Epithelial cell of proximal tubule (primary cell): ENCODE measurements at places on chromosomes 12 and 14. TPM values are rescaled to one million over a fixed set of nuclear protein-coding genes. Genes with fewer than 3 reads are reported as not detected.
A peak's percentile ranks its signal among the peaks of the same experiment; 100 is the strongest.

Gene TAS2R8
- total RNA-seq, result not detected in 2 replicates

Gene NAB2
- total RNA-seq, result 15.9 and 24.4 TPM in 2 replicates

Gene SYCP3
- total RNA-seq, result under 0.01 TPM in 1 of 2 replicates, not detected in the other

Gene JPH4
- total RNA-seq, result 0.06 TPM in 1 of 2 replicates, not detected in the other

Gene SLCO1B3
- total RNA-seq, result not detected in 2 replicates

Gene LRRC10
- not detected in 2 replicates for total RNA-seq

Gene TAS2R9
- total RNA-seq, result not detected in 2 replicates

Gene MIP
- not detected in 2 replicates for total RNA-seq

Gene LRP1
- 0.72 and 8.9 TPM in 2 replicates for total RNA-seq

Gene KCNK13
- total RNA-seq, result 0.12 and 0.22 TPM in 2 replicates

Gene ITGA5
- total RNA-seq, result 84.4 and 116 TPM in 2 replicates

DNA sequence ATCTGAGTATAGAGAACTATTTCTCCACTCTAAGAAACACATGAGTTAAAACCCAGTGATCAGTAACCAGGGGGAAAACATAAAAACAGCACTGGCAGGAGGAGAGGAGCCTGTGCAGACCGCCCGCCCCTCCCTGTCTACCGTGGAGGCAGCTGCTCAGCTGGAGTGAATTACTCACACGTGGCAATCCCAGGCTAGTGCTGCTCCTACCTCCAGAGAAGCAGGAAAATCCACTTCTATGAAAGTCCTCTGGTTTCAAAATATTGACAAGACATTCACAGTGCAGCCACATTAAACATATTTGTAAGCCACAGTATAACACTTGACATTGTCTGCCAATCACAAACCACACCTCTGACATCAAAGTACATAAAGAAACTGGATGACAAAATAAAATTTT lies 16.7 kb downstream of the TMEM132D start:
- DNase-seq, result no peak

- no peak for DNase-seq
Observed at GRCh38 chr12:122862872-122863701, 27.8 kb downstream of the HIP1R start.

GRCh38 chr14:90809530-90810312 lies 6.5 kb downstream of the TTC7B start:
- no peak for DNase-seq

DNA sequence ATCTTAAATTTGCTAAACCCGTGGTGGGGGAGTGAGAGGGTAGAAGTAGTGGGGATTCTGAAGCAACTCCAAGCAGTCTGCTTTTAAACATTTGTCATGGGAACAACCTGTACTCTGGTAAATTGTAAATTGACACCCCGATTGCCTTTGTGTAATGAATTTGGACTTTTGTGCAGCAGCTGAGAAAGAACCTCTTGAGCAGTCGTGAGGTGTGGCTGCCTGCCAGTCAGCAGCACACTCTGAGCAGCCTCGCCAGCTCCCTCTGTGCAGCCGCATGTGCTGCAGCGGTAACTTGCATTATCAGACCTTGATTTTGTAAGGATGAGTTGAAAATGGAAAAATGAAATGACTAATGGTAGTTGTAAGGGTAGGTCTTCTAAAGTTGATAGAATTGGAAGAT lies 74.3 kb downstream of the SUSD6 start:
- no peak for DNase-seq

- DNase-seq, result no peak
Observed at GRCh38 chr14:97336179-97336578, 539.0 kb downstream of the VRK1 start.

DNA sequence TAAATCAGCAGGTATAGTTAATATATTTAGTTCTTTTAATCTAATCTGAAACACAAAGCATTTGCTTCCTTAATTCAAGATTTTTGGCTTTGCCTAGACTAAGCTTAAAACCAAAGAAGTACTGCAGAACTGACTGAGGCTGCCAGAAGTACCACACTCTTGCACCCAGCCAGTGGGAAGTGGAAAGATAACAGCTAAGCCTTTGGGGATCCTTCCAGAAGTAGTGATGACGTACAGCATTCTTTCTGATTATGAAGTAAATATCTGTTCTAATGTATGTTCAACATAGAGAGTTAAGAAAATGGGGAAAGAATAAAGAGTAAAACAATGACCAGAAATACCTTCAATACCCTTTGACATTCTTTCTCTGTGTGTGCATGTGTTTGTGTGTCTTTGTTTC lies 19.3 kb downstream of the NTF3 start:
- DNase-seq, result no peak

DNA sequence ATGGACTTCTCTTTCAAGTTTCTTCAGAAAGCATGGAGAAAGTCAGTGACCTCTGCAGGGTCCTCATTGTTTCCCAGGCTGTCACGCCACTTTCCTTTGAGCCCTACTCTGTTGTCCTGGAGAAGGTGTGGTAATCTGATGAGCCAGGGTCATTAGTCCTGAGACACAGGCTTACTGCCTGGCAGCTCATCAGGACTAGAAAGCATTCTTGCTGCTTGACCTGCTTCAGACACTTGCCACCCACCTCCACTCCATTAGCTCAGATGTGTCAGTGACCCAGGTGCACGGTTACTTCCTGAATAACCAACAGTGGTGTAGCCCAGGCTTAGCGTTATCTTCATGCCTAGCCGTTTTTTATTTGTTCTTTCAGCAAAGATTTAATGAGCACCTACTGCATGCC lies 93.9 kb downstream of the FGD4 start:
- DNase-seq, result no peak

DNA sequence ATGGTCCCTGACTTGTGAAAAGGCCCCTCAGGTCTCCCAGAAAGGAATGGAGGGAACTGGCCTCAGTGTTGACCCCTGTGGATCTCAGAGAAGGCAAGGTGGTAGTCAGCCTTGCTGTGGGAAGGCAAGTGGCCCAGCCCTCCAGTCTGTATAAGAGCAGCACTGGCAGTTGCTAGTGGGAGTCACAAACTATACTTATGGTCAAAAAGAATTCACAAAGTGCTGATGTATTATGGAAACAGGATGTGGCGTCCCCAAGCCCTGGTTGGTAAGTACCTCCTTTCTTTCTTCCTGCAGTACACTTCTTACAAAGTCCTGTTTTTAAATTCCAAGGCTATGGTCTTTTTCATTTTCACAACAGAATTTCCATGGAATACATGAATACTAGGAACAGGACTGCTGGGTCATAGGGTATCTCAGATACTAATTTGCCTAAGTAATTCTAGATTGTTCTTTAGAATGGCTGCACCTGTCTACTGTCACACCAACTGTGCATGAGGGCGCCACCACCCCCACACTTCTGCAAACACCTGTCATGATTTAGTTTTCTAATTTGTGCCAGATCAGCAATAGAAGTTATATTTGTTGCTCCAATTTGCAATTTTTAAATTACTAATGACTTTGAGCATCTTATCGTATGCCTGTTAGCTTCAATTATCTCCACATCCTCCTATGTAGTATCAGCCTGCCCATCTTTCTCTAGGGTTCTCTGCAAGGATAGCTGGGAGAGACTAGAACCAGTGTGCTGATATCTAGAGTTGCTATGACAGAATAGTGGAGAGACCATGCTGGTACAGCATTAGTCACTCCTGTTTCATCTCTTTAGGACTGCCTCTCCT lies 40.7 kb upstream of the TMEM263 start:
- no peak for DNase-seq

DNA sequence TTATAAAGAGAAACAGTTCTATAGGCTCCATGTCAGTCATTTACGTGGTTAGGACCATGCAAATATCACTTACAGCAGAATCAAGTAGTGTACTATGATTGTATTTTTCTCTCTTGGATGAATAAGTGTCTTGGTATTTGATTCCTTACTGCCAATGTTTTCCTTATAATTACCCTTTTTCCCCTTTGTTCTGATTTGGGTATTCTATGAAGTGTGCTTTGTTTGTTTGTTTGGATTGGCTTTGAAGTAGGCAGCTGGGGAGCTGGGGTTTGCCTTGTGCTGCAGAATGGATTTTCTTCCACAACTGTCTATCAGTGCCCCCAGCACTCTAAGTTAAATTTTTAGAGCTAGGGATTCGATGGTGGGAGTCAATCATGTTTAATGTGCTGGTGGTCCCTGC lies 12.4 kb downstream of the TMEM120B start:
- no peak for DNase-seq

GRCh38 chr12:76866726-76867125 lies 12.1 kb downstream of the CSRP2 start:
- DNase-seq, result no peak

- no peak for DNase-seq
Observed at GRCh38 chr14:105529569-105530284, 3.3 kb downstream of the TMEM121 start.

- DNase-seq, result no peak
Observed at GRCh38 chr12:126607157-126607556, 1541.9 kb downstream of the AACS start.

GRCh38 chr12:57340104-57340503 lies 89.1 kb upstream of the STAC3 start:
- DNase-seq, result no peak

DNA sequence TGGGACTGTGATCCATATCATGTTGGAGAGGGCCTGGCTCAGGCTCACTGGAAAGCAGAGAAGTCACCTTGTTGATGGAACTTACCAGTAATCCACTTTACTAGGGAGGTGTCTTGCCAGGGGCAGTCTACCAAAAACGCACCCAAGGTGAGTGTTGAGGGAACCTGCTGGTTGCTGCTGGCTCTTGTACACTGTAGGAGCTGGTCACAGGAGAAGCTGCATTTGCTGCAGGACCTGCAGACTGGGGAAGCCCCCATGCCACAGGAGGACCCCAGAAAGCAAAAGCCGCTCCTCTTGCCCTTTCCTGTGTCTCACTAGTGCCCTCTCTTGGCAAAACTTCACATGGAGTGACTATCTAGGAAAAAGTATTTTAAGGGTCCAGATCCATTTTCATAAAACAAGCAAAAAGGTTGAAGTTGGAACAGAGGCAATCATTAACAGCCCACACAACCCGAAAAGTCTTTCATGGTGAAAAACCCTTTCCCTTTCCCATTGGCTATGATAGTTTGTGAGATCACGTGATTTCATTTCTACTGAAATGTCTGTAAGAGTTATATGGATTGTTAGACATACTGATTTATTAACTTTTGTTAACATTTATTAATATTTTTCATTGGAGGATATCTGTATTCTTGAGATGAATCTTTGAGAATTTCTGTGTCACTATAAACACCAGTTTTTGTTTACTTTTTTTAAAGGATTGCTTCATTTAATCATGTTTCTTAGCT lies 59.2 kb downstream of the RASSF8 start:
- DNase-seq, result no peak

GRCh38 chr12:3230758-3231375 lies 153.7 kb downstream of the TSPAN9 start:
- no peak for DNase-seq

- no peak for DNase-seq
Observed at GRCh38 chr14:32932914-32933628, 5.6 kb upstream of the NPAS3 start.

GRCh38 chr14:97709552-97709951 lies 912.4 kb downstream of the VRK1 start:
- no peak for DNase-seq

GRCh38 chr12:26746121-26746714 lies 86.8 kb downstream of the ITPR2 start:
- DNase-seq, result no peak

DNA sequence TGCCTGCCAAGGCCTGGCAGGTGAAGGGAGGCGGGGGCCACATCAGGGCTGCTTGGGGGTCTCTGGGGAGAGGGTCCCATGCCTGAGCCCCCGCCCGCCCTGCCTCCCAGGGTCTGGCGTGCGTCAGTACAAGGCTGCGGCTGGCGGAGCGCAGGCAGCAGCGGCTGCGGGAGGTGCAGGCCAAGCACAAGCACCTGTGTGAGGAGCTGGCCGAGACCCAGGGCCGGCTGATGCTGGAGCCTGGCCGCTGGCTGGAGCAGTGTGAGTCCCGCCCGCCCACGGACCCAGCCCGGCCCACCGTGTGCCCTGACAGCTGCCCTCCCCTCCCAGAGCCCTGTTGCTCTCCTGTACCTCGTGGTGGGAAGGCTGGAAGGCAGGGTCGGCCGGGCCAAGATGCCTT lies 40.7 kb downstream of the KIF26A start:
- DNase-seq, result no peak

- DNase-seq, result no peak
Observed at GRCh38 chr12:63150713-63151622, at the start of gene AVPR1A. TSS of gene AVPR1A (minus strand) at chr12:63151201. CDS start at chr12:63150836, 365 bp downstream.

- no peak for DNase-seq
Observed at GRCh38 chr12:105109465-105110212, 2.1 kb downstream of the WASHC4 start.

- no peak for DNase-seq
Observed at GRCh38 chr14:52797653-52798052, 6.2 kb upstream of the GNPNAT1 start.

DNA sequence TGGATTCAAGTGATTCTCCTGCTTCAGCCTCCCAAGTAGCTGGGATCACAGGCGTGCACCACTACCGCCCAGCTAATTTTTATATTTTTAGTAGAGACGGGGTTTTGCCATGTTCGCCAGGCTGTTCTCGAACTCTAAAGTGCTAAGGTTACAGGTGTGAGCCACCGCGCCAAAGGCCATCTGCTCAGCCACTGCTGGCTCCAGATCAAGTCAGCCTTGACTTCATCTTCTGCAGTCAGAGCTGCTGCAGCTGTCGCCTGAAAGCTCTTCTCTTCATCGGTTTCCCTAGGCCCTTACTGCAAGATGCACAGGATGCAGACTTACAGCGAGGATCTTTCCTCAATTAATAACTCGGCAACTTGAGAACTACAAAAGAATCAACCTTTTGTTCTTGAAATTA lies 66.8 kb downstream of the CLIP1 start:
- no peak for DNase-seq

DNA sequence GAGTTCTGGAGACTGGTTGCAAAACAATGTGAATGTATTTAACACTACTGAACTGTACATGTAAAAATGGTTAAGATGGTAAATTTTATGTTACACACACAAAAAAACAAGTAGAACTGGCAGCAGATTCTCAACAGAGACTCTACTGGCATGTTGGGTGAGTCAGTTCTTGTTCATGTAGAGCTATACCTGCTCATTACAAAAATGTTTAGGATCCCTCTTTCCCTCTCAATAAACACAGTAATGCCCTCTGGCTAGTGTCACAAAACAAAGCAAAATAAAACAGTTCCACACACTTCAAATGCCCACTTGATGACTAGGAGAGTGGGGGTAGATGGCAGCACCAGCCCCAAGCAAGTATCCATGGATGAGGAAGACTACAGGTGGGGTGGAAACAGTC lies 13.7 kb upstream of the ZNF740 start:
- DNase-seq, result no peak

DNA sequence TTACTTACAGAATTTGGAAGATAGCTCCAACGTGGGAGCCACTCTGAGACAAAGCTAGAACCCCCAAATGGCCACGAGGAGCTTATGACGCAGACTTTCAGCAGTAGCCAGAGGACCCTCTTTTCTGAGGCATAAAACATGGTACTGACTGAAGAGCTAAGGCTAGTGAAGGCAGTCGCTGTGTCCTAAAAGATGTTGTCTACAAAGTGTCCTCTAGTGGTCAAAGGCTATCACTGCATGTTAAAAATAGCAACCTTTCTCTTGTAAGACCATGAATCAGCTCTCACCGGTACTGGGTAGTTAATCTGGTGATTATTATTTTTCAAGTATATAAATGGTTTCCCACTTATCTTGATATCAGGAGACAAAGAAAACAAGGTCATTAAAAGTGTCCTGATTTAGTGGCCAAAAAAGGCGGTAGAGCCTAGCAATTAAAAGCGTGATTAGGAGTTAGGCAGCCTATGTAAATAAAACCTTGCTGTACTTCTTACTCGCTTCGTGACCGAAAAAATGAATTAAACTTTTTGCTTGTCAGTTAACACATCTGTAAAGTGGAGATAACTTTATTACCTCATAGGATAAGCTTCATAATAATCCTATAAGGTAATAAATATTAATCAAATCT lies 47.0 kb upstream of the LGR5 start:
- peak; percentile 57 for DNase-seq

GRCh38 chr14:34043627-34044372 lies 92.9 kb upstream of the EGLN3 start:
- no peak for DNase-seq

GRCh38 chr12:124248941-124249825 lies 45.7 kb upstream of the RFLNA start:
- DNase-seq, result no peak
